ENCODE measurements at places on chromosomes 4 and X. TPM values are rescaled to one million over a fixed set of nuclear protein-coding genes. Genes with fewer than 3 reads are reported as not detected.

BMPR1B gene
- 21.7 TPM for total RNA-seq

MTMR8 gene
- total RNA-seq, result 0.69 TPM

STPG2 gene
- total RNA-seq, result 1.4 TPM

TET2 gene
- total RNA-seq, result 17.7 TPM

ETDB gene
- total RNA-seq, result not detected

FAM47B gene
- total RNA-seq, result not detected

TASL gene
- total RNA-seq, result 1.6 TPM

FAM9B gene
- total RNA-seq, result not detected

MAGEA8 gene
- total RNA-seq, result not detected

ARR3 gene
- total RNA-seq, result not detected

POU3F4 gene
- 2.7 TPM for total RNA-seq

ESX1 gene
- total RNA-seq, result not detected

PLXNB3 gene
- 129 TPM for total RNA-seq

EDA gene
- total RNA-seq, result 2.0 TPM

SPIN4 gene
- 8.1 TPM for total RNA-seq

TLR3 gene
- 1.9 TPM for total RNA-seq

CWH43 gene
- not detected for total RNA-seq

VSIG1 gene
- 2.7 TPM for total RNA-seq

SORBS2 gene
- total RNA-seq, result 56.6 TPM

TBC1D19 gene
- 31.7 TPM for total RNA-seq

HPRT1 gene
- 130 TPM for total RNA-seq

STK26 gene
- total RNA-seq, result 2.1 TPM

RRH gene
- total RNA-seq, result 0.87 TPM

CXCL11 gene
- total RNA-seq, result 0.31 TPM

All from dorsolateral prefrontal cortex (tissue), 122 donors.